ENCODE measurements at places on chromosomes 4 and X. TPM values are rescaled to one million over a fixed set of nuclear protein-coding genes. Genes with fewer than 3 reads are reported as not detected.

Gene ARHGAP6
- polyA plus RNA-seq, result 9.3 TPM

Gene FAM53A
- polyA plus RNA-seq, result 2.0 TPM

Gene PAGE2B
- 0.29 TPM for polyA plus RNA-seq

Gene MSX1
- polyA plus RNA-seq, result 1.9 TPM

Gene AIMP1
- polyA plus RNA-seq, result 49.1 TPM

Gene FNIP2
- polyA plus RNA-seq, result 12.2 TPM

Gene CSAG1
- not detected for polyA plus RNA-seq

Gene LEF1
- 6.7 TPM for polyA plus RNA-seq

Gene NSG1
- 0.92 TPM for polyA plus RNA-seq

Gene AADAT
- 16.9 TPM for polyA plus RNA-seq

Gene GABRG1
- polyA plus RNA-seq, result not detected

Gene UNC5C
- 0.46 TPM for polyA plus RNA-seq

Gene MEPE
- not detected for polyA plus RNA-seq

Gene FRMD7
- polyA plus RNA-seq, result 0.18 TPM

Gene NALF2
- 0.65 TPM for polyA plus RNA-seq

Gene LAMP2
- polyA plus RNA-seq, result 131 TPM
